ENCODE measurements at places on chromosomes 3 and 15.

DNA sequence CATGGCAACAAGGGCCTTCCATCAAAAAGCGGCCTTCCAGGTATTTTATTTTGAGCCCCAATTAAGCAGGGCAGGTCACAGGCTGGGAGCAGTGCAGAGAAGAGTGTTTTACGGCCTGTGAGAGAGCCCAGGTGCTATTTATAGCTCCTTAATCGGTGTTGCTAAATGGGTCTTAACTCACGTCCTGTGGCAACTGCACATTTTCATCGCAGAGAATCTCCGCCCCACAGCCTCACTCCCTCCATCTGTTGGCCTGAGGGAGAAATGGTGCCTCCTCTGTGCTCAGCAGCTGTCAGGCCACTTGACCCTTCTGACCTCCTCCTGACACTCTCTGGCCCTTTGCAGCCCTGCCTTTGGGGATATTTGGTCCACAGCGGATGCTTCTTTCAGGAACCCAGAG, 58.6 kb downstream of the SPSB4 start:
- DNase-seq, result peak; percentile 17

- DNase-seq, result no peak
These were observed 88.7 kb downstream of the GABRG3 start for GRCh38 chr15:27059610-27060202.

DNA sequence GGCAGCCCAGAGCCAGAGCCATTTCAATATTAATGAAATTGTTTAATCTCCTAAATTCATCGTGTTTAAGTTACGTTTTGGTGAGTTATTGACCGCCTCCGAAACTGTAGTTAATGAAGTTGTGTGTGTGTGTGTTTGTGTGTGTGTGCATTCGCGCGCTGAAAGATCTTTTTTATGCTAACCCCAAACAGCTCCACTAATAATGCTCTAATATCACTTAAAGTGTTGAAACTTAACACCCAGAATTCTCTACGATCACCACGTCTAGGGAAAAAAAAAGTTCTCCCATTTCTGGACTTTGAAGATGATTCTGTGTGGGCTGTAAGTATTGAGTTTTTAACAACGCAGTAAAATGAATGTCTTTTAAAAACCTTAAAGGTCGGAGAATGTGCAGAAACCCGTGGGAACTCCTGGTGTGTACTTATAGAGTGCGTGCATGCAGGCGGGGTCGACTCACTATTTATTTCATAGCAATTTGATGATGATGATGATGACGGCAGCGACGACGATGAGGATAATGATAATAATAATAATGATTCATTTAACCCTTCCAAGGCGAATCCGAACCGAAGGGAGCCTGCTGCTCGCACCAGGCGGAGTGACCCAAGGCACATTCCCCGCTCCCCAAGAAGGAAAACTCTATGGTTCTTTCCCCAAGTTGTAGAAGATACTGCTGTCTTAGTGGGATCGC, 1.4 kb upstream of the FOXB1 start:
- DNase-seq, result no peak

DNA sequence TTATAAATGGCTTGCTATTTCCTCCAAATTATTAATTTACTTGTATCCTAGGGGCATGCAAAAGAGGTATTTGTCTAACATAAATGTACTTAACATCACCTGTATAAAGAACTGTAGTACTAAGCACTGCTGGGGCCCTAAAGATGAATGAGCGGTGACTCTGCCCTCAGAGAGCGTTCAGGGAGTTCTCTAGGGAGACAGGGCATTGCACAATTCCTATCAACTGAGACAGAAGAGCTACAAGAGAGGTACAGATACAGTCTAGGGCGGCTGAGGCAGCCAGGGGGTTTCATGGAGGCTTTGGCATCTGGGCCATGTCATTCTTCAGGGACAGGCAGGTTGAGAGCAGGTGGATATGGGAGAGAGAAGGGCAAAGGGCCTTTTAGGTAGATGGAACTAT, 39.9 kb upstream of the PARL start:
- DNase-seq, result no peak

DNA sequence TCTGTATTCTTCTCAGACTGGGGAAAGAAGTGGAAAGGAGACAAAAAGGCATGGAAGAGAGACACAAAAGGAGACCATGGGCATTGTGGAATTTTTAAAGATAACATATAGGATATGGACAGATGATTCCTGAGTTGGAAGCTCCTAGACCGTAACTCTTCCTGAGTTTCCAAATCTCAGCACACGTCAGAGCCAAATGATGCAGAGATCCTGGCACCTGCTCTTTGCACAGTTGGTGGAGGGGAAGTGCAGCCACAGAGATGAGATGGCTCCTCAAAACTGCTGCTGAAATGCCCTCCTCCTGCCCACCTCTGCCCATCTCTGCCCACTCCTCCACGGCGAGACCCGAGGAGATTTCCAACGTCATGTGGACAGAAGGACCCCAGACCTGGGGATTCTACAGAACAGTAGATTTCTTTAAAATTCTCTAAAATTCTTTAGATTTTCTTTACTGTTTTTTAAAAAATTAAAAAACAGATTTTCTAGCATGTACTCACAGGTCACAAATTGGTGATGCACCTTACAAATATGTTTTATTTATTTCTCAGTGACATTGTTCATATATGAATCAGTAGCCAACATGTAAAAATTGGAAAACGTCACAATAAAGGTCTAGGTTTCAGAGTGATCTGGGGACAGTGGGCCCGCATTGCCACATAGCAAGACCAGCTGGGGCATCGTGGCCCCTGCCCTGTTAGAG, 8.1 kb downstream of the CPN2 start:
- no peak for DNase-seq

GRCh38 chr3:191470080-191470479, 9.1 kb downstream of the PYDC2 start:
- no peak for DNase-seq

GRCh38 chr3:38662544-38662943, 13.1 kb upstream of the SCN5A start:
- DNase-seq, result no peak

GRCh38 chr3:46565607-46566039, 479 bp downstream of the LRRC2 start:
- no peak for DNase-seq

- peak; percentile 35 for DNase-seq
These were observed 2.9 kb downstream of the CCNL1 start for GRCh38 chr3:157156837-157157635.

DNA sequence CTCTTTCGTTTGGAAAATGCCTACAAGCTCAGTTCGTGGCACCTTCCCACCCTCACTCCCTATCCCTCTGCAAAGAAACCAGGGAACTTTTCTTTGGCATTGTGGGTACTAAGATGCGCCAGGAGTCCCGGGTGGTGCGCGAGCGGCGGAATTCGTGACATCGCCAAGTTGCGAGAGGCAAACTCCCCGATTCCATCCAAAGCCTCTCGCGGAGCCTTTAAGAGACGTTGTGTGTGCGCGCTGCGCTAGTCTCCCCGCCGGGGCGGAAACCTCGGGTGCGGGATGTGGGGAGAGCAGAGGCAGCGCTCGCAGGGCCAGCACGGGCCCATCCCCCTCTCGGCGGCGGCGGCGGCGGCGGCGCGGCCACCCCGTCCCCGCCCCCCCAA, 443 bp upstream of the NR2F2 start:
- DNase-seq, result no peak

DNA sequence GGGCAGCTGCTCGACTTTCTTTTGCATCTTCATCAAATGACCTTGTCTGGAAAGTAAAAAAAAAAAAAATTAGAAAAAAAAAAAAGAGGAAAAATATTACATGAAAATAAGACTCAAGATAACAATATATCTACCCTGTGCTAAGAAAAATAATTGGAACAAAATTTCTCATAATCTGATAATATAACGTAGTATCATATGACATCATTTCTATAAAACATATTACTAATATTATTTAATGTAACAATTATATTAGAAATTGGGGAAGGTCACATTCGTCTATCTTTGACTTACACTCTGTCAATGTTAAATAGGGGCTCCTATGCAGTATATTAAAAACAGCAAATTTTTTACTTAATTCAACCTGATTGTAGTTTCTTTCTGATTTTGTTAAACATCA, 44.1 kb downstream of the INO80 start:
- no peak for DNase-seq

GRCh38 chr3:98657457-98657856, 64.0 kb upstream of the CPOX start:
- DNase-seq, result peak; percentile 25

DNA sequence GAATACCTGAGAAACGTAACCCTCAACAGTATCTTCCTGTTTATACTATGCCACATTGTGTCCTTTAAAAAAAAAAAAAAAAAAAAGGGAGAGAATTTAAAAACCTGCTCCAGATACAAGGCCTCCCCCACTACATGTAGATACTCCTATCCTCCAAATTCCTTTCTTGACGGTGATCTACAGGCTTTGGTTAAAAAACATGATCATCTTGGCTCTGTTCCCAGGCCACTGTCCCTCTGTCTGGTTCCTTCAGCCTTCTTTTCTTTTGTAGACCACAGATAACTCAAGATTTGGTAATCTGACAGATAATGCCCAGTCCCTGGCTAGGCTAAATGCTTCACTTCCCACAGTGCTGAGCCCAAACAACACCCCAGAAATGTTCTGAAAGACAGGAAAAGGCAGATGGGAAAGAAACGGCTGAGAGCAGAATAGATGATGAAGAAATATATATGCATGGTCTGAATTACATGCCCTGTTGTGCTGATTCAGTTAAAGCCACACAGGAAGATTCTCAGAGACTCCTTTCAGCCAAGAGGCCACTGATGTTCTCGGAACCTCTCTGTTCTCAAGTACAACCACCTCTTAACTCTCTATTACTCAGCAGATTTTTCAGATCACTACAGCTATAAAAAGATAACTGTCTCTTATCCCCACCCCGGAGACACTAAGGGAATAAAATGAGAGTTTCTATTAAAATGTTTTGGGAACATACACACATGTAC, 48.3 kb downstream of the NPTN start:
- no peak for DNase-seq

DNA sequence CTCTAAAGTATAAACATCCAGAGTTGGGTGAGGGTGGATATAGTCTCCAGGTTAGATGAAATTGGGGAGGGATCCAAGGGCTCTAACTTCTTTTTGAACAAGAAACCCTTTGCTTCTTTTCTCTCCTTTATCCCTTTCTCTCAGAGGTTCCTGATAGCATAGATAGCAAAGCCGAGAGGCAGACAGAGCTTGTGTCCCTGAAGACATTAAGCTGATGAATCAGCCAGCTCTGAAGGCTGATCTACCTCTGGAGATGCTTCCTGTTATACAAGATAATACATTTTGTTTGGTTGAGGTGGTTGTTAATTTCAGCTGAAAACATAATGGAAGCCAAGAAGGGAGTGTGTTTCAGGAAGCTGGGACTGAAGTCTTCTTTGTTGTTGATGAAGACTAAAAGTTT, 193.2 kb downstream of the PDCD6IP start:
- DNase-seq, result no peak

GRCh38 chr3:197186887-197187588, 111.4 kb downstream of the DLG1 start:
- no peak for DNase-seq

DNA sequence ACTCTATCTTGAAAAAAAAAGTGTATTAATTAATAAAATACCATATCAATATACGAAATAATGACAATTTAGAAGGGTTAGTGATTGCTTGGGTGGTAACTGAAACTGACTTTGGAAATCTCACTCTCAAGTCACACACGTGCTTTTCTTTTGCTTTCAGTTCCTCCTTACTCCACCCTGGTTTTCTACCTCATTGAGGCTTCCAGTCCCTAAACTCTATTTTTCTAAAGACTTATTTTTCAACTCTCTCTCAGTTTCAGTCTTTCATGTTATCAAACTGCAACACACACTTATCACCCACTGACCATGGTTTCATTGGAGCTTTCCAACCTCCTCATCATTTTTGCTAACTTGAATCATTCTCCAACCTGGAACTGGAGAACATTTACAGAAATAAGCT, 23.5 kb downstream of the IL12A start:
- no peak for DNase-seq

DNA sequence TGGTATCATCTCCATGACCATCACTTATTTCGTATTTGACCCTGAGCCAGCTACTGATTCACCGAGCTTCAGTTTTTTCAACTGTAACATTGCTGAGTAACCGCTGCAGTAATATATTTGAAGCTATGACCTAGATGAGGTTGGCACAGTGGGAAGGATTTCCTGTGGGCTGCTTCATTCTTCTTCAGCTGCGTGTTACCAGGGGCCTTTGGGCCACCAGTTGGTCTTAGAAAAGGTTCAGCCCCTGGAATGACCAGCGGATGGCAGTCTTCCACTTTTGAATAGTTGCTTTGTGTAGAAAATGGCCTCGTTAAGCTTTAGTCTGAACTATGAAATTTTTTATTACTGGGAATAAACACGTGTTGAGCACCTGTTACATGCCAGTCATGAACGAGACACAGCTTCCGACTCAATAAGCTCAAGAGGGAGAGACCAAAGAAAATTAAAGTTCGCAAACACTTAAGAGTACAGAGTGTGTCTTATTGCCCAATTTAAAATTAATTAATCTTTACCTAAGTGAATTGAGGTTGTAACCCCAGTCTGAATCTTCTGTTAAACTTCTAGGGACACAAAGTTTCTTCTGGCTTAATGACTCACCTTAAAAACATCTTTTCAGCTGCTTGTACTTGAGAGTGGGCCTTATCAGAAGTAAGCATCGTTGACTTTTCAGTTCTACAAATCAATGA, 57.6 kb upstream of the NR2E3 start:
- no peak for DNase-seq

- DNase-seq, result no peak
These were observed 10.6 kb downstream of the FSTL1 start for GRCh38 chr3:120440001-120440703.

GRCh38 chr15:101038327-101039003, 119.3 kb downstream of the LRRK1 start:
- DNase-seq, result no peak

DNA sequence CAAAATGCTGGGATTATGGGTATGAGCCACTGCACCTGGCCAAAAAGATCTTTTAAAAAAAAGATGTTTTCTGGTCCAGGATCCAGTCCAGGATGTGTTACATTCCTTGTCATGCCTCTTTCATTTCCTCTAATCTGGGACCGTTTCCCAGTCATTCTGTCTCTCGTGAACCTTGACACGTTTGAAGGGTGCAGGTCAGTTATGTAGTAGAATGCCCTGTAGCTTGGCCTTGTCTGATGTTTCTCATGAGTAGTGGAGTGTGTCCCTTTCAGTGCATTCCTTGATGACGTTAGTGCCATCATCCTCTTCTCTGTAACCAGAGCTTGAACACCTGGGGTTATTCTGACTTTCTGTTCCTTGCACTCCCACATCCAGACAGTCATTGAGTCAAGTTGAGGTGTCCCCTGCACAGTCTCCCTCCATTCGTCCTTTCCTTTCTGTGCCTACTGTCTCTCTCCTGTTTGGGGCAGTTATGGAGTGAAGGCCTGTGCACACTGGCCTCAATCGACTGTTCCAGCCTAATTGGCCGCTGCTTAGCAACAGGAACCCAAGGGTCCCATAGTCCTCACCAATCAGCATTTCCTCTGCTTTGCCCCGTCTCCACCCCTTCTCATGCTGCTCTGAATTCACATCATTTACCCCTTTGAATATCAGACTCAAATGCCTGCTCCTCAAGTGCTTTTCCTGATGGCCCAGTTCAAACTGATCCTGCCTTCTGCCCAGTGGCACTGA, 5.5 kb downstream of the FAM81A start:
- DNase-seq, result no peak

GRCh38 chr3:140530603-140531002, 147.3 kb upstream of the TRIM42 start:
- no peak for DNase-seq

GRCh38 chr3:151210676-151211381, 7.8 kb upstream of the GPR171 start:
- no peak for DNase-seq

All from CD4-positive, alpha-beta T cell (primary cell).